Erythroblast (primary cell): ENCODE measurements at places on chromosomes 16 and 17.

GRCh38 chr16:30016555-30017276 lies 5.9 kb upstream of the DOC2A start:
- no peak for DNase-seq

GRCh38 chr17:48616717-48617470 lies 1.8 kb upstream of the HOXB8 start:
- DNase-seq, result no peak

DNA sequence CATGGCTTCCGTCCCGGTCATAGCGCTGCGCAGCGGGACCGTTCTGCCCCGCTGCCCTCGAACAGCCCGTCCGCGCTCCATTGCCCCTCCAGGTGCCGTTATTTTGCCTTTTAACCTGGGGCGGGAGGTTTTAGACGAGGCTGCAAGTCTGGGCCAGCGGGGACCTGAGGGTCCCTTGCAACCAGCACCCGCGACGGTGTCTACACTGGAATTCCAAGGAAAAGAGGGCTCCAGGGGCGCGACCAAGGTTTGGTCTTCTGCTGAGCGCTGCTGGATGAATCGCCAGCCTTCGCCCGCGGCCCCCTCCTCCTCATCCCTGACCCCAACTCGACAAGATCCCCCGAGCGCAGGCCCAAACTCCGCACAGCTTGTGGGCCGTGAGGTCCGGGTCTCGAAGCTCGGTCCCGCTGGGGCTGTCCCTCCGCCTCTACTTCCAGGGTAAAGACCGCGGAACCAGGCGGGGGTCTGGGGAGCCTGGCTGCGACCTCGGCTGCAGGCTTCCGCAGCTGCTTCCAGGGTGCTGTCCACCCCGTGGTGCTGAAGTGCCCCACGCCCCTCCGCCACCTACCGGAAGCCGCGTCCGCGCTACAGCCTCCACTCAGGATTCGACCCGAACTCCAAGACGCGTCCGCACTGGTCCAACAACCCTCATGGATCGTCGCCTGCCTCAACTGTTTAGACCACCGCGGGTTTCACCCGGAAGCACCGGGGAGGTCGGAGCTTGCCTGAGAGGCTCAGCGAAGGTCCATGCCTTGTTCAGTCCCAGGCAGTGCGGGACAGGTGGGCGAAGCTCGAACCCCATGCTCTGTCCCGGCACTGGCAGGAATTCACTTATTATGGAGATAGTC lies 10.1 kb upstream of the CA4 start:
- DNase-seq, result peak; percentile 87

DNA sequence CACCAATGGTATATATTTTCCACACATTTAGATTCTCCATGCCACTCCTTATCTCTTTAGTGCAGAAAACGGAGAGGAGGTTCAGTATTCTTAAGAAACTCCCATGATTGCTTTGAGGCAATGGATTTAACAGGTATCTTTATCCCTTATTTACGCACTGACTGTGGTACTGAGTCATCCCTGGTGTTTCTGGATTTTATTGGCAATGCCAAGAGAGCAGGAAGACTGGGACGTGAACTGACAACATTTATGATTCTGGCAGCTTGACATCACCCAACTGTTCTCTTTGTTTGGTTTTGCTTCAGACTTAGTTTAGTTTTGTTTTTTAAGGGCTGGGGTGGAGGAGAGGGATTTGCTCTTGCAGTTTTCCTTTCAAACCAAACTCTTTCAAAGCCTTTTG lies 131.4 kb downstream of the WWOX start:
- no peak for DNase-seq

DNA sequence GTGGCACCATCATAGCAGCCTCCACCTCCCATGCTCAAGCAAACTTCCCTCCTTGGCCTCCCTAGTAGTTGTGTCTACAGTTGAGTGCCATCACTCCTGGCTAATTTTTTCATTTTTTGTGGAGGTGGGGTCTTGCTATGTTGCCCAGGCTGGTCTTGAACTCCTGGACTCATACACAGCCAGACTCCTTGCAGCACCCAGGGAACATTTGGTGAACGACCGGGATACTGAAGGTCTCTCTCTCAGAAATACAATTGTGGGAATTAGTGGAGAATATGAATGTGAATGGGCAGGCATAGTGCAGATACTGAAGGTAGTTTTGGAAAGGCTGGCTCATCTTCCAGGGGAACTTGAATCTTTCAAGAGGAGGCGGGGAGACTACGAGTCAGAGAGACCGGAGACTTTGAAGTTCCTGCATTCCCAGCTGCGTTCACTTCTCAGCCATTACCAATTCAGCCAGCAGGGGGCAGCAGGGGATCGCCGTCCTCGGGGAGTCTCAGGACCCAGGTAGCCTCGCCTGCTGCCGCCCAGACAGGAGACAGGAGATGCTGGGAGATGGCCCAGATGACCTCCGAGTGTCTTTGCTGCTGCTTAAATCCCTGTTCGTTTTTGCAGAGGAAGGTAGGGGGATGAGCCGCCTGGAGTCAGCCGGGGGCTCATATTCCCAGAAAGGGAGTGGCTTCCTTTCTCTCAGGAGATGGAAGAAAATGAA lies 68.6 kb downstream of the HAPSTR1 start:
- peak; percentile 48 for DNase-seq

DNA sequence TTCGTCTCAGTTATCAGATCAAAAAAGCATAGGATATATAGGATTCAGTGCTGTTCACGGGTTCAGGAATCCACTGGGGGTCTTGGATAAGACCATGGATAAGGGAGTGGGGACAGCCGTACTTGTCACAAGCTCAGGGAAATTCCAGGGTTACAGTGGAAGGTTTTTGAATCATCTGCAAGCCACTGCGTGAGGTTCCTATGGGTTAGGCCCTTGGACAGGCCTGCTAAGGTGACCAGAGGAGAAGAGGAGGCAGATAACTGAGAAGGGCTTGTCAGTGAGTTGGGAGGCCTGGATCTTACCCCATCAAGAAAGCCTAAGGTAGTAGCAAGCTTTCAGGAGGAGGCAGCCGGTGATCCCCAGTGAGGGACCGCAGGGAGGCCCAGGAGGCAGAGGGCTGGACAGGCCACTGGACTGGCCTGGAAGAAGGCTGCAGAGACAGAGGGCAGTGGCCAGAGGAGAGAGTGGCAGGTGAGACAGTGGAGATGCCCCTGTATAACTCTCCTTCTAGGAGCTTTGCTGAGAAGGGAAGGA lies 27.3 kb downstream of the NGFR start:
- DNase-seq, result no peak

DNA sequence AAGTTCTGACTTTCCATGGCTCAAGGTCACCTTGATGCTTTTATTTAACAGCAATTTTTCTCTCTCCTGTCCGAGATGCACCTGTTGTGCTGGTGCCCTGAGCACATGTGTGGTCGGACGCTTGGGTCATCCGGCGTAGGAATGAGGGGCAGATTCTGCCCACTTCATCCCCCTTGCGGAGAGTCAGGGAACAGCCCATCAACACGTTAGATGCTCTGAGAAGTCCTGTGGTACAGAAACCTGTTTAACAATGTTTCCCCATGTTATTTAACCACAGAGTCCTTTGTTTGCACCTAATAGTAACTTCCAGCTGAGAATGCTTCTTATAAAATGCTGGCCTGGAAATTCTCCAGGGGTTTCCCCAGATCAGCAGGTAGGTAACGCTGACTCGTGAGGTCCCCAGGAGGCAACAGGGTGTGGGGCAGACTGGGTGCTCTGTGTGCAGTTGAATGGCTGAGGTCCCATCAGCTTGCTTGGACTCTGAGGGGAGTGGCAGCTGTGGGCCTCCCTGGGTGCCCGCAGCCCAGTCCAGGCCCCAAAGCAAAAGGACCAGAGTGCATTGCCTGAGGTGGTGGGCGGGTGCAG lies 17.8 kb downstream of the DOC2B start:
- no peak for DNase-seq

DNA sequence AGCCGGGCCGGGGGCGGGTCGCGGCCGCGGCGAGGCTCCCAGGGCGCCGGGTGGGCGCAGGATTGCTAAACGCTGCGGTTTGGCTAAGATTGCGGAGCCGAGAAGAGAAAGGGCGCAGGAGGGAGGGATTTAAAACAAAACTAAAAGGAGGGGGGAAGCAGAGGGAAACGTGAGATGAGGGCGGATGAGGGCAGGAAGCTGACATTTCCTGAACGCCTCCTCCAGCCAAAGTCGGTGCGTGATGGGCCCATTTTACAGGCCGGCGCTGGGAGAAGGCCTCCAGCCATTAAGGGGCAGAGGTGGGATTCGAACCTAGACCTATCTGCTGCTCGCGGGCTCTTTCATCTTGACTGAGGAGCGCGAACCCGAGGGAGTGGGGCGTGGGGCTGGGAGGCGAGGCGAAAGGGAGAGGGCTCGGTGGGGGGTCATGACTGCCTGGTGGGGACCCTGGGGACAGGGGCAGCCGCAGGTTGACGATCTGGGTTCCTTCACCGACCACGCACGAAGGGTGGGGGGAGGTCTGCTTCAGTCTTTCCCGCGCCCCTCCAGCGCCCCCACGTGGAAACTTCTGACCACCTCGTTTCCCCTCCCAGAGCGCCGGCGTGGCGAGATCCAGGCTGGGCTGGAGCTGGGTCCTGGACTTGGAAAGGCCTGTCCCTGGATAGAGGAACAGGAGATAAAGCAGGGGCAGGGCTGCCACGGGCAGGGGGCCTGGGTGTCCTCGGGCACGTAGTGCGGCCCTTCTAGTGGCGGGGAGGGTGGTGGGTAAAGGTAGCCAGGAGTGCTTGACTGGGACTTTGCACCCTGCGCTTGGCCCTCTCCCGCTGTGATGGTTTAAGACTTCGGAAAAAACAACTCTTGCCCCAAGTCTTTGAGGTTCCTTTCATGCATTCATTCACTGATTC lies 3.8 kb upstream of the TAC4 start:
- peak; percentile 60 for DNase-seq

DNA sequence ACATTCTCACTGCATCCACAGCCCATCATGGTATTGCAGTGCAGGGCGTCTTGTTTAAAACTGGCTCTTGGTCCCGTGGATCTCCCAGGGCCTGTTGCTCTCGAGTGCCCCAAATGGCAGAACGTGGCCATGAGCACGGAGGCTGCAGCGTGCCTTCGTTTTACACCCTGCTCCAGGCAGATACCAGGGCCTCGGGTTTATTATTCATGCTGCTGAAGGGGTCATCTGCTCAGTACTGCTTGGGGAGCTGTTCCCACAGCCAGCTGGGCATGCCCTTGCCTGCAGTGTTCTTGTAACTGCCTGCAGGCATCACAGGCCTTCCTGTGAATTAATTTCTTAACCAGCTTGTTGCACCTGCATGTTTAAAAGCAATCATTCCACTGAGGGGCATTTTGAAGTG lies 129.7 kb upstream of the CHMP6 start:
- DNase-seq, result no peak

DNA sequence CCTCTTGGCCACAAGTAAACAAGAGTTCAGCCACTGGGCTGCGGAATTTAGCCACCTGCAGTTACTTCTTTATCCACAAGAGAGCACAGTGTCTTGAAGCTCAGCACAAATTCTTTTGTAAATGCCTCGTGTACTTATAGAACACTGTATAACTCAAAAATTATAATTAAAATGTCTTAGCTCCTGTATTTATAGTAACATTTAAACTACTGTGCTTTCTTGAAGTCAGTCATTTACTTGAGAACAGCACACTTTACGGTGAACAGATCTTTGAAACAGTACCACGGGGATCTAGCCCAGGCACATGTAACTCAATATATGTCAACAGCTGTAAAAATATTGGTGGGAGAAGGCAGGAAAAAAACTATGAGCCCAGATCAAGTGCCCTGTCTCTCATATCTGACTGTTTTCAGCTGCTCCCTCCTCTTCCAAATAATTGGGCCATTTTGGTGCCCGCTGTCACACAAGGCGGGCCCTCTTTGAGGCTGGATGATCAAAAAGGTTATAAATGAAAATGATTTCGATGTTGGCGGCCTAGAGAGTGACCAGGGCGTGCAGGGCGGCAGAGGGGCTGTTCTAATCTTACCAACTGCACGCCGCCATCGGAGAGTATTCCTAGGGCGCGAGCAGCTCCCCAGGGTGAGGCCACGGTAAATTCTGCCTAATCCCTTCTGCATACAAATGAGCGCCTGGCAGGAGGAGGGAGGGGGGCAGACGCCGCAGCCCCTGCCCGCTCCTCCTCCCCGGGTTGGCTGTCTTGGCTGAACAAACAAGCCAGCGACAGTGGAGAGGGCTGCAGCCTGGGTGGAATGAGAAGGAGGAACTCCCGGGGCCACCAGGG lies 183.2 kb downstream of the C16orf78 start:
- DNase-seq, result peak; percentile 5

GRCh38 chr16:2500918-2501750 lies 12.6 kb upstream of the ATP6V0C start:
- peak; percentile 91 for DNase-seq

- DNase-seq, result no peak
These were observed 40.5 kb upstream of the SKAP1 start for GRCh38 chr17:48470388-48471034.

- no peak for DNase-seq
These were observed 1.8 kb downstream of the ITGAX start for GRCh38 chr16:31356566-31357323.

GRCh38 chr17:565521-565920 lies 149.1 kb downstream of the VPS53 start:
- DNase-seq, result no peak

GRCh38 chr17:76953946-76954345 lies 85.7 kb downstream of the MGAT5B start:
- DNase-seq, result no peak

DNA sequence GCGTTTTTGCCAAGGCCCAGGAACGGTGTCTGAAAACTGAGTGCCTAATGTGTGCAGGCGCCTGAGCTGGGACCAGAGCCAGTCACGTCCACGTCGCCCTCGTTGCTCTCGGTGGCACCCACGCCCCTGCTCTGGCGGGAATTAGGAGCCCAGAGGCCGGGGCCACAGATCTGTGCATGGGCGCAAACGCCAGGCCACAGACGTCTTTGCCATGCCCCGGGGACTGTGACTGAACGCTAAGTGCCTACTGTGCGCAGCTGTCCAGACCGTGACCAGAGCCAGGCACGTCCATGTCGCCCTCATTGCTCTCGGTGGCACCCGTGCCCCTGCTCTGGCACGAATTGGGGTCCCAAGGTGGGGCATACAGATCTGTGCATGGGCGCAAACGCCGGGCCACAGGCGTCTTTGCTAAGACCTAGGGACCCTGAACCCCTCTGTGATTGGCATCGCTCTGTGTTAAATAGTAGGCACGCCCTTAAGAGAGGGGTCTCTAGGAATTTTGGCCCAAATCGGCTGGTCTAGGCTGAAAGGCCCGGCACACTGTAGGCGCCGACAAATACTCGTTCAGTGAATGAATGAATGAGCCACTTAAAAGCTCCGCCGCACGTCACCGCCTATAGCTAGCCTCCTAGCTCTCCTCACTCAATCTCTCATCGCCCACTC lies 827 bp upstream of the UBALD1 start:
- DNase-seq, result no peak
